NCI-H510A (cell line): ENCODE measurements at places on chromosomes 2 and 18.

DNA sequence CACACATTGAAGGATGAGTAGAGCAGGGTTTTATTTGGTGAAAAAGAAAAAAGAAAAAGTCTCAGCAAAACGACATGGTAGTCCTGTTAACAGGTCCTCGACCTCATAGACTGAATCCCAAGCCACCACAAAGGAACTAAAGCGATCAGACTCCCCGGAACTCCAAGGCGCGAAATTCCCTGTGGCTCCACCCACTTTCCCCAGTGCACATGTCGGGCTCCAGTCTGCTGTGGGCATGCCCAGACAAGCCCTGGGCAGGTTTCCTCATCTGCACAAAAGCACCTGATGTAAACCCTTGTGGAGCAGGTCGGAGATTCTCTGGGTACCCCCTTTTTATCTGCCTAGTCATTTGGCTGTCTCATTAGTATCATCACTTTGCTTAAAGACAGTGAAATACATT, 170.7 kb upstream of the FSIP2 start:
- no peak for DNase-seq

- no peak for DNase-seq
These were observed 110.9 kb upstream of the PKDCC start for GRCh38 chr2:41936771-41937463.

- DNase-seq, result no peak
These were observed 19.9 kb downstream of the FMNL2 start for GRCh38 chr2:152354909-152355308.

GRCh38 chr2:82748653-82749052, 1710.4 kb downstream of the SUCLG1 start:
- no peak for DNase-seq

GRCh38 chr2:236853585-236854051, 232.1 kb upstream of the COPS8 start:
- DNase-seq, result no peak

DNA sequence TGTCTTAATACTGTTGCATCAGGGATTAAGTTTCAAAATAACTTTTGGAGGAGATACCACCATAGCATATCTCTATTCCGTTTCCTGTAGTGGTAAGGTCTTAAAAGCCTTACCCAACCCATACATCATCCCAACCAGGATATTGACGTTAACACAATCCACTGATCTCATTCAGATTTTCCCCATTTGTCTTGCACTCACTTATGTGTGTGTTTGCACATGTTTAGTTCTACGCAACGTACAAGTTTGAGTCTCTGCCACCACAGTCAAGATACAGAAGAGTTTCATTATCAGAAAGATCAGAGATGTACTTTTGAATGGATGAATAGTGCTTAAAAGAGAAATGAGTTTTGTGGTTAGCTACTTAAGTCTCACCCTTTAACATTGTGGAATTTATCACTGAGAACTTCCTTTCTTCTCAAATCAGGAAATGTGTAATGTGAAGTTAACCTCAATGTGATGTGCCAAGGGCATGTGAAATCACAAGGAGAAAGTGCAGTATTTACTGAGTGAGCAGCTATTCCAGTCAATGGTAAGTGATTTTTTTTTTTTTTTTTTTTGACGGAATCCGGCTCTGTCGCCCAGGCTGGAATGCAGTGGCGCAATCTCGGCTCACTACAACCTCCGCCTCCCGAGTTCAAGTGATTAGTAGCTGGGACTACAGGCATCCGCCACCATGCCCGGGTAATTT, 69.2 kb upstream of the EPHA4 start:
- no peak for DNase-seq

DNA sequence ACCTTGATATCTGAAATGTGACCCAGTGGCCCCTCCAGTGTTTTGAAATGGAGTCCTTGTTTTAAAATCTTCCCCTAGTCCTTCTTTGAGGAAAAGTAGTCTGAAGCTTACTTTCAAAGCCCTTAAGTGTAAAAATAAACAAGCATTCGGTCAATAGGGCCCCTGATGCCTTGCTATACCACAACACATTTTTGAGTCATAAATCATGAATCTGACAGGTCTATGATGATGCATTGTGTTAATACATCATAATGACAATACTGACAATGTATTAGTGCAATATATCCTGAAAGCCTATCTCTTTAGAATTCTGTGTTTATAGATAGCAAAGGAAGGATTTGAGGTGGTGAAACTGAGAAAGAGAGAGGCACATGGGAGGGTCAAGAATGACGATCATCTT, 464.2 kb downstream of the MEIS1 start:
- no peak for DNase-seq

GRCh38 chr2:207836521-207837133, 66.9 kb upstream of the FZD5 start:
- DNase-seq, result no peak

DNA sequence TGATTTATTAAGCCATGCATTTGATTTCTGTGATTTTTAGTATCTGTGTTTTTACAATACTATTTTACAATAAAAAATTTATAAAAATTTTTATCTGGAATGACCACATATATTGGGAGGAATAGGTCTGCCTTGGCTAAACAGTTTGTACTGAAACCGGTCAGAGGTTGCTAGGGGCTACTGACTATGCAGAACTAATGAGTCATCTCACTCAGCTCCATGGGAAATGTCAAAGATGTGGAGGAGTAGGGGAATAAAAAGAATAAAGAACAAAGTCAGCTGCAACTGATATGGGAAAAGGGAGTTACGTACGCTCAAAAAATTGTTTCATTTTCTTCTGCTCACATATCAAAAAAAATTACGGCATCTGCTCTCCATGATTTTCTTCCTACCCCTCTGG, 8.6 kb upstream of the TMEM163 start:
- DNase-seq, result no peak

DNA sequence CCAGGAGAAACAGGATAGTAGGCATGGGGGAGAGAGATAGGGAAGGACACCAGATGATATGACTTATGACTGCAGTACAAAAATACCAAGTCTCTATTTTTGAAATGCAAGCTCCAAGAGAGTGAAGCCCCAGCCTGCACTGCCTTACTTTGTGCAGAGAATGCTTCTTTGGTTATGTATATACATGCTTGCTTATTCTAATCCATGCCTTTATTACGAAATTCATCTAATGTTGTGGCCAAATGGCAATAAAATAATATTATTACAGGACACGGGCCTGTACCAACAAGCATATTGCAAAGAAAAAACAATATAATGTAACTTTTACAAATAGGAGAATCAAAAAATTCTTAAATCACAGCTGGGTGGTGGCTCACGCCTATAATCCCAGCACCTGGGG, 110.8 kb downstream of the BCL11A start:
- no peak for DNase-seq

- DNase-seq, result no peak
These were observed 3.5 kb upstream of the CDC42EP3 start for GRCh38 chr2:37674946-37675345.
